ENCODE measurements at places on chromosomes 11 and 22.
A peak's percentile ranks its signal among the peaks of the same experiment; 100 is the strongest.

DNA sequence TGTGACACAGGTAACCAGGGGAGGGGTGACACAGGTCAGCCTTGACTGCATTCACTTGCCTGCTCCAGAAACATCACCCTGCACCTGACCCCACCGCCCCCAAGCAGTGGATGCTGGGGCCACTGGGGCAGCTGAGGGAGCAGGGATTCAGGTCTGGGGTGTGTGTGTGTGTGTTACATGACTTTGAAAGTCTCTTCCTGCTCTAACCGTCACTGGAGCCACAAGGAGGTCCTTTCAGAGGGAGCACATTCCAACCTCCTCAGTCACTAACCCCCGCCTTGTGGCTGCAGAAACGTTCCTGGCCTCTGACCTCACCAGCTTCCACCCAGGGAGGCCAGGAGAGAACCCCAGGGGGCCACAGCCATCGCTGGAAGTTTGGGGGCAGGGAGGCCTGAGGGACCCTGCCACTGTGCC lies 2.9 kb upstream of the FOSL1 start:
- DNase-seq, result no peak

DNA sequence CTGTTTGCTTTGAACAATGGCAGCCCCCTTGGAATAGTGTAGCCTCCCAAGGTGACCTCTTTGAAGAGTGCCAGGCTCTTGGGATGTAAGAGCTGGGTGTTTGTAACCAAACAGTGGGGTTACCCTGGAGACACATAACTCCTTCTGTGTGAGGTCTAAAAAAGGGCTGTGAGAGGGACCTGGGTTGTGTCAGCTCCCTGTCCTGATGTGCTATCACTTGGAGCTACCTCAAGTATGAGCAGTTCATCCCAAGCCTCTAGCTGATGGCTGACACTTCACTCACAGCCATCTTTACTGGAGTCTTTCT lies 40.2 kb downstream of the TSPAN18 start:
- DNase-seq, result no peak

GRCh38 chr11:134584706-134585445 lies 172.8 kb upstream of the B3GAT1 start:
- no peak for DNase-seq

DNA sequence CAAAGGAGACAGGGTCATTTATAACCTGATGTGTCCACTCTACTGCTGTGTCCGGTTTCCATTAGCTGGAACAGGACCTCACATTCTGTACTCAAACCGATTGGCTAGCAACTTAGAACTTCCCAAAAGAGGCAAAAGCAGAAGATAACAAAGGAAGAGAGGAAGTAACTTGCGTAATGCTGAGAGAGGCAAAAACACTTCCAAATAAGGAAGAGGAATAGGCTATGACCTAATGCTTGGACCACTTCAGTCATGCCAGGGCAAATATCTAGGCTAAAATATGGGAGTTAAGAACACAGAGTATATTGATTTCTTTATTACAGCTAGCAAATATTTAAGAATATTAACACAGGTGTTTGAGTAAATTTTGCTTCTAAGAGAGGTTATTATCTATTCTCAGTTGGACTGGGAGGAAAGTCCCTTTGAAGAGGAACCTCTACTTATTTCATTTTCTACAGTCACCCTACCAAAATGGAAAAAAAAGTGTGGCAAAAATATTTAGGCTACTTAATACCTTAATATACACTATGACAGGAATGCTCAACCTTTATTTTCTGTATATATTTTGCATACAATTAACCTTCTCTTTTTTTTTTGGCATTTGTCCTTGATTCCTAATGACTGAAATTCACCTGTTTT lies 499.8 kb upstream of the CHORDC1 start:
- DNase-seq, result no peak

GRCh38 chr11:88280673-88281316 lies 56.7 kb downstream of the CTSC start:
- DNase-seq, result no peak

DNA sequence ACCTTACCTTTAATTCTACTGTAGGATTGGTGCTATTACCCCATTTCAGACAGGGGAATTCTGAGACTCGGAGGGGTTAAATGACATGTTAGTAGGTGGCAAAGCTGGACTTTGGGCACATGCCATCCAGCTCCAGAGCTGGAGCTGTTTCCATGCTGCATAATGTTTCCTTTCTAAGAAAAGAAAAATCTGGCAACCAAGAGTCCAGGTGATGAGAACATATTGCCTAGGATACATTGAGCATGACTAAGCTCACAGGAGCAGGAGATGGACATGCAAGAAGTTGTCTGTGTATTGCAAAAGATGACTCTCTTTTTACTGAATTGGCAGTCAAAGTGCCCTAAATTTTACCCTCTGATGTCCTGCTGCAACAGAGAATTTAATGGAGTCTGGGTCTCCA lies 150.8 kb upstream of the SYT13 start:
- DNase-seq, result no peak

- DNase-seq, result no peak
These were observed 86.9 kb downstream of the UBASH3B start for GRCh38 chr11:122742301-122743018.

GRCh38 chr22:26484360-26484706 lies 656 bp downstream of the SRRD start:
- peak; percentile 15 for DNase-seq

GRCh38 chr11:59207988-59208451 lies 4.7 kb downstream of the MPEG1 start:
- no peak for DNase-seq

- DNase-seq, result no peak
These were observed 49.6 kb downstream of the IGSF9B start for GRCh38 chr11:133907216-133907615.

DNA sequence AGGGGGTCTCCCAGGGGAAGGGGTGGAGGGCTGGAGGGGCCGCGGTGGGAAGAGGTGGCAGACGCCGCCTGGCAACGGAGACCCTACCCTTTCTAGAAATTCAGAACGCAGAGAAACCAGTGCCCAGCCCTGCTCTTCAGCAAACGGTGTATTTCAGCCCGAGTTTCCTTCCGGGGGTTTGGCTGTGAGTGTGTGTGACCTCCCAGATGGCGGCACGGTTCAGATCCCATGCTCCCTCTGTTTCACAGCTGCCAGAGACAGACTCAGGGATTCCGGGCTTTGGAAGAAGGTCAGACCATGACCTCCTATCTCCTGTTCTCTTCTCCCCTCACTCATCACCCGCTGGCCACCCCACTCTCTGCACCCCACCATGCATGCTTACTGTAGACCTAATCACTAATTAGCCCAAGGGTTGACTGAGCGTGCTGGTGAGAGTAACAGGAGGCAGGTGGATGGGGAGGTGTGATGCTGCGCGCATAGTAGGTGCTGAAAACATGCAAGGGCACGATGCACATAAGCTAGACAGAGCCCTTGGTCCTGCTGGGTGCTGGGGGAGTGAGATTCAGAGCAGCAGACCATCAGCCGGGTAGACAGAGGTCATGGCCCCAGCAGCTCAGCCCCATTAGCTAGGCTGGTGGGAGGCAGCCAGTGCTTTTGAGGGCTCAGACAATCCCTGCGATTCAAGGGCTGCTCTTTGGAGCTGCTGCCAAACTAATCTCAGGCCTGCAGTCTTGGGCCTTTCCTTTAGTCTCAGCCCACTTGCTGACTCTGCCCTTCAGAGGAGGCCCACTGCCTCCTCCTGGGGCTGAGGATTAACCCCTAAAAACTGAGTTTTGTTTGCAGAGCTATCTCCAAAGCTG lies 256.5 kb upstream of the CADM1 start:
- no peak for DNase-seq

DNA sequence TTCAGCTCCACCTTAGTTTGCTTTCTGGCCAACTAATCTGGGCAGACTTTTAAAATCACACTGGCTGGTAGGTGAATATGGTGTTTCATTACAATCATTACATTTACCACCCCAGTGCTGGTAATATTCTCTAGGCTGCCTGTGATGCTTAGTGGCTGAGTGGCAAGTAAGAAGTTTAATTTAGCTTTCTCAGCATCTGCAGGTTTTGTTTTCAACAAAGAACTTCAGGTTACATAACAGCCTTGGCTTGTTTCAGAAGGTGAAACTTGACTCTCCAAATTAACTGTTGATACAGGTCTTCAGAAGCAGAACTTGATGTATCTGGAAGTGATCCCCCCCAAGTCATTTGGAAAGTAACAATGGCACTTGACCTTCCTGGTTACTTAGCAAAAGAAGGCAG lies 423.3 kb upstream of the CCDC90B start:
- no peak for DNase-seq

DNA sequence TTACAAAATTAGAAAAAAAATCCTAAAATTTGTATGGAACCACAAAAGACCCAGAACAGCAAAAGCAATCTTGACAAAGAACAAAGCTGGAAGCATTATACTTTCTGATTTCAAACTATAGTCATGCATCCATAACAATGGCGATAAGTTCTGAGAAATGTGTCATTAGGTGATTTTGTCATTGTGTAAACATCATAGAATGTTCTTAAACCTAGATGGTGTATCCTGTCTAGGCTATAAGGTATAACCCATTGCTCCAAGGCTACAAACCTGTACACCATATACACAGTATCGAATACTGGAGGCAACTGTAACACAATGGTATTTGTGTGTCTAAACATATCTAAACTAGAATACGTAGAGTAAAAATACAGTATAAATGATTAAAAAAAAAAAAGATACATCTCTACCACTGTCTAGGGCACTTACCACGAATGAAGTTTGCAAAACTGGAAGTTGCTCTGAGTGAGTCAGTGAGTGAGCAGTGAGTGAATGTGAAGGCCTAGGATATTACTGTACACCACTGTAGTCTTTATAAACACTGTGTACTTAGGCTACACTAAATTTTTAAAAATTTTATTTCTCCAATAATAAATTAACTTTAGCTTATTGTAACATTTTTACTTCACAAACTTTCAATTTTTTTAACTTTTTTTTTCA lies 18.1 kb upstream of the SC5D start:
- DNase-seq, result no peak

GRCh38 chr11:82765466-82766034 lies 31.9 kb upstream of the FAM181B start:
- DNase-seq, result no peak

DNA sequence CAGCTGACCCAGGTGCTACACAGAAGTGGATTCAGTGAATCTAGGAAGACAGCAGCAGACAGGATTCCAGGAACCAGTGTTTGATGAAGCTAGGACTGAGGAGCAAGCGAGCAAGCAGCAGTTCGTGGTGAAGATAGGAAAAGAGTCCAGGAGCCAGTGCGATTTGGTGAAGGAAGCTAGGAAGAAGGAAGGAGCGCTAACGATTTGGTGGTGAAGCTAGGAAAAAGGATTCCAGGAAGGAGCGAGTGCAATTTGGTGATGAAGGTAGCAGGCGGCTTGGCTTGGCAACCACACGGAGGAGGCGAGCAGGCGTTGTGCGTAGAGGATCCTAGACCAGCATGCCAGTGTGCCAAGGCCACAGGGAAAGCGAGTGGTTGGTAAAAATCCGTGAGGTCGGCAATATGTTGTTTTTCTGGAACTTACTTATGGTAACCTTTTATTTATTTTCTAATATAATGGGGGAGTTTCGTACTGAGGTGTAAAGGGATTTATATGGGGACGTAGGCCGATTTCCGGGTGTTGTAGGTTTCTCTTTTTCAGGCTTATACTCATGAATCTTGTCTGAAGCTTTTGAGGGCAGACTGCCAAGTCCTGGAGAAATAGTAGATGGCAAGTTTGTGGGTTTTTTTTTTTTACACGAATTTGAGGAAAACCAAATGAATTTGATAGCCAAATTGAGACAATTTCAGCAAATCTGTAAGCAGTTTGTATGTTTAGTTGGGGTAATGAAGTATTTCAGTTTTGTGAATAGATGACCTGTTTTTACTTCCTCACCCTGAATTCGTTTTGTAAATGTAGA lies 1.7 kb downstream of the MALAT1 start:
- no peak for DNase-seq

DNA sequence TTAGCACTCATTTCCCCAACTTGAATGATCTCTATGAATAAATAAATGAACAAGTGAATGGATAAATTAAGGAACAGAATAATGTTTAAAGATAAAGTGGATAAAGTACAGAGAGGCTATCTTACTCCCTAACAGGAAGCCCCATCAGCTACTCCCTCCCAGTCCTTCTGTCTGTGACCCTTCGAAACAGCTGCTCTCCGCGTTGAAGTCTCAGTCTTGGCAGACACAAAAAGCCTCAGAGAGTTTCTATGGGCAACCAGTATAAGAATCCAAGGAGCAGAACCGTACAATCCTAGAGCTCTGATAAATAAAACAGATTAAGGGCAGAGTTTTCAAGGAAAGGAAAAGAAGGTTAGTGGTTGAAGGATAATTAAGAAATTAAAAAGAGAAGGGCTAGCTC lies 35.0 kb downstream of the GUCY1A2 start:
- no peak for DNase-seq

GRCh38 chr11:7651700-7652099 lies 21.6 kb downstream of the CYB5R2 start:
- DNase-seq, result no peak

Data from CD8-positive, alpha-beta memory T cell (primary cell).